ENCODE measurements at places on chromosomes 5 and 9.
A peak's percentile ranks its signal among the peaks of the same experiment; 100 is the strongest.

GRCh38 chr9:83392228-83392627 is 146.0 kb downstream of the FRMD3 start:
- DNase-seq, result no peak

- no peak for DNase-seq
These were observed 332.7 kb downstream of the DIRAS2 start for GRCh38 chr9:90309809-90310520.

DNA sequence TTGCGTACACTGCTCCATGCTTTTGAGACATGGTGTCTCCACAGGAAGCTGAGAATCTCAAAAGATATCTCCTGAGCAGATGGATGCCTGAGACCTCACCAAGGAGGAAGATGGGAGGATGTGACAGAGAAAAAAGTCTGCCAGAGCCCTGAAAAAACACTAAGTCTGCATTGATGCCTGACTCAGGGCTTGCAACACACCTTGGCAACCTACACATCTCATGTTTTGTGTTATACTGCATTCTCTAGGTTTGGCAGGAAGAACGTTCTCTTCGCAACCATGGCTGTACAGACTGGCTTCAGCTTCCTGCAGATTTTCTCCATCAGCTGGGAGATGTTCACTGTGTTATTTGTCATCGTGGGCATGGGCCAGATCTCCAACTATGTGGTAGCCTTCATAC is 19.2 kb downstream of the SLC22A4 start:
- no peak for DNase-seq

GRCh38 chr5:154419236-154419635 is 26.6 kb upstream of the SAP30L start:
- DNase-seq, result no peak

- DNase-seq, result peak; percentile 43
These were observed 90.6 kb downstream of the LMX1B start for GRCh38 chr9:126704157-126704891.

DNA sequence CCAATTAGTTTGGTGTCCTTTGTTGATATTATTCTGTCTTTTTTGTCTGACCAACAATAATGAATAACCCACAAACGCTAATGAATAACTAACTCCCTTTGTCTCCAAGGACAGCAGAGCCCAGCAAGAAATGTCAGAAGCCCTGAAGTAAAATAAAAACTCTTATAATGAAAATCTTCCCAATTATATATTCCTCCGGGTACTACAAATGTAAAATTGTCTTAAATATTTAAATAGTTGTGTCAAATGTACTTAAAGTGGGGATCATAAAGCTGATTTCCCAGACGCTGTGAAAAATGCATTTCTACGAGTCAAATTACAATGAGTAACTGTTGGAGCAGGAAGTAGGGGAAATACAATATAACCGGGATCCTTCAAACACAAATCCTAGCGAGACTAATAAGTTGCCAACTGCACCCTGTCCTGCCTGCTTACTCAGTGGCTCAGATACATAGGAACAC is 22.3 kb downstream of the GLIS3 start:
- no peak for DNase-seq

All from H9 (cell line).